ENCODE measurements at places on chromosomes 12 and 14. TPM values are rescaled to one million over a fixed set of nuclear protein-coding genes. Genes with fewer than 3 reads are reported as not detected.

DNA sequence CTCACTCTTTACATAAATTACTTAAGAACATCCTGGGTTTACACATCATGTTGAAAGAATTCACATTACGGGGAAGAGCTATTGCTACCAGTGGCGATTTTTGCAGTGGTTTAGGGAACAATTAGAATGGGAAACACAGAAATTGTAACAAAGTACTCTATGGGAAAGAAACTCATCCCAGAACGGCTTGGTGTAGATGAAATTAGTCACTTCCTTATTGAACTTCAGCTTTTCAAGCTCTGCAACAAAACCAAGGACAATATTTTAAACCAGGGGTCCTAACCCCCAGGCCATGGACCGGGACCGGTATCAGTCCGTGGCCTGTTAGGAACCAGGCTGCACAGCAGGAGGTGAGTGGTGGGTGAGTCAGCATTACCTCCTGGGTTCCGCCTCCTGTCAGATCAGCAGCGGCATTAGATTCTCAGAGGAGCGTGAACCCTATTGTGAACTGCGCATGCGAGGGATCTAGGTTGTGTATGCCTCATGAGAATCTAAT, 32.3 kb upstream of the FICD start:
- DNase-seq = no peak

TOMM20L gene
- polyA plus RNA-seq = not detected

DDN gene
- polyA plus RNA-seq = 2.1 TPM

DHRS2 gene
- 0.97 TPM for polyA plus RNA-seq

- no peak for DNase-seq
Measured at GRCh38 chr14:69828354-69828753, 31.3 kb upstream of the SLC10A1 start.

COX8C gene
- polyA plus RNA-seq = 0.56 TPM

LRRK2 gene
- polyA plus RNA-seq = 6.4 TPM

DNA sequence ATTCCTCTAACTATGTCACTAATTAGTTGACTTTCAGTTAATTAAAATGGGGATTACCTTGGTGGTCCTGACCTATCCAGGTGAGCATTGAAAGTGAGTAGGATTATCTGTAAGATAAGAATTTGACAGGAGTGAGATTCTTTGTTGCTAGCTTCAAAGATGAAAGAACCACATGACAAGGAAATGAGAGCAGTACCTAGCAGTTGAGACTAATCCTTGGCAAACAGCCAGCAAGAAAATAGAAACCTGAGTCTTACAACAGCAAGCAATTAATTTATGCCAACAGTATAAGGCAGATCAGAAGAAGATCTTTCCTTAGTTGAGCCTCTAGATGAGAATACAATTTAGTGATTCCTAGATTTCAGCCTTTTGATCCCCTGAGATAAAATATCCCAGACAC, 1058.4 kb downstream of the LRFN5 start:
- no peak for DNase-seq

IGFBP6 gene
- polyA plus RNA-seq = 109 TPM

CACNA2D4 gene
- 1.3 TPM for polyA plus RNA-seq

DNA sequence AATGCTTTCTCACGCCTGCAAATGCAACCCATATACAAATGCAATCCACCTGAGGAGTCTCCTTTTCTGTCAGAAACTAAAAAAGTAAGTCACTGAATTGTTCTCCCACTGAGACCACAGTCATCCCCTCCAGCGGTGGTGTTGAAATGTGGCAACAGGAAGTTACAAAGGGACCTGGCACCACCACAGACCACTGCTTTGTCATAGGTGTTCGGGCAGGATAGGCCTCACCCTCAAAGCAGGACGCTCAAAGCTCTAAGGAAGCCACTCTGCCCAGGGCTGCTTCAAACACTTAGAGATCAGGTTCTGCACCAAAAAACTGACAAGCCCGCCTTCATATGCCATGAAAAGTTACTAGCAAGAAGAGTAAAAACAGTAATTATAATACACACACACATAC, 11.3 kb downstream of the PHLDA1 start:
- DNase-seq = no peak

Data from cardiac muscle cell (in vitro differentiated cells and primary cell).